ENCODE measurements at places on chromosomes 13 and 19.

DNA sequence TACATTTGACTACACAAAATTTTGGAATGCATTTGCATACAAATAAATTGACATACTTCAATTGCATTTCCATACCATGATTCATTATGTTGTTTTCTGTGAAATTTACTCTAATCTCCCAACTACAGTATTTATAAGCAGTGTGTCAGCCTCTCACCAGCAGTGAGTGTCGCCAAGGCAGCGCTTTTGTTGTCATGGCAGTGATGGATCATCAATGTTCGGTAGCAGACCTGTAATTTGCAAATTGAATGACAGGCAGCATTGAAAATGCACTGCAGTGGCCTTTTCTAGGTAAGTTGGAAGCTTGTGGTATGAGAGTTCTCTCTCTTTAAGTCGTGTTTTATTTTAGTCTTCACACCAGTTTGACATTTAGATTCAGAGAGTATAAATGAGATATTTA lies 534.1 kb downstream of the PCDH17 start:
- DNase-seq, result no peak

DNA sequence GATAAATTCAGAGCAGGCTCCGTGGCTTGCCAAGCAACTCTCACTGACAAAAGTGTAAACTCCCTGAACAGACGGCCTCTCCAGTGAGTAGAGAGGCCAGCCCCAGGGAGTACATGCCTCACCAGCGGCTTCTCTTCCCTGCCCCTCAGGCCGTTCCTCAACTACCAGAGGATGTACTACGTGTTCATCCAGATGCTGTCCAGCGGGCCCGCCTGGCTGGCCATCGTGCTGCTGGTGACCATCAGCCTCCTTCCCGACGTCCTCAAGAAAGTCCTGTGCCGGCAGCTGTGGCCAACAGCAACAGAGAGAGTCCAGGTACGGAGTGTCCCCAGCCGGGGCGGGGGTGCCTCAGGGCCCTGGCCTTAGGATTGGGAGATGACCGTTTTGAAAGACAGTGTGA lies 93.4 kb upstream of the MCF2L start:
- no peak for DNase-seq

- no peak for DNase-seq
These were observed 5.3 kb downstream of the EFNA2 start for GRCh38 chr19:1290703-1291651.

GRCh38 chr13:113897966-113898365 lies 34.1 kb upstream of the GAS6 start:
- no peak for DNase-seq

- DNase-seq, result no peak
These were observed 100.4 kb downstream of the STK24 start for GRCh38 chr13:98476538-98476966.

GRCh38 chr13:108728370-108728769 lies 99.0 kb downstream of the MYO16 start:
- no peak for DNase-seq

- DNase-seq, result no peak
These were observed 41.3 kb upstream of the IPO5 start for GRCh38 chr13:97912139-97912535.

DNA sequence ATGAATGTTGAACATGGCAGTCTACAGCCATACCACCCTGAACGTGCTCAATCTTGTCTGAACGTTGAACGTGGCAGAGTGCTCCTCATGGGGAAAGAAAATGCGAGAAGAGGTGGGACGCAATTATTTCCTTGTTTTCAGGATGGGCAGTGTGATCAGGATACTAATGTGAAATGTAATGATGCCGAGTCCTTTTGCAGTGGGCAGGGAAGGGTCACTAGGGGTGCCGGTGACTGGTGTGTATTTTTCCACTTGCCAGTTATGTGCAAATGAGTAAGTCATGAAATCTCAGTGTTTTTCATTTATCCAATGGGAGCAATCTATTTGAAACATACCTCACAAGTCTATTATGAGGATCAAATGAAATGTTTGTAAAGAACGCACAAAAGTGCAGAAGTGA lies 84.8 kb downstream of the LNX2 start:
- DNase-seq, result no peak

GRCh38 chr19:15199661-15200552 lies 888 bp downstream of the NOTCH3 start:
- DNase-seq, result no peak

GRCh38 chr19:11400798-11401197 lies 16.7 kb upstream of the EPOR start:
- no peak for DNase-seq

DNA sequence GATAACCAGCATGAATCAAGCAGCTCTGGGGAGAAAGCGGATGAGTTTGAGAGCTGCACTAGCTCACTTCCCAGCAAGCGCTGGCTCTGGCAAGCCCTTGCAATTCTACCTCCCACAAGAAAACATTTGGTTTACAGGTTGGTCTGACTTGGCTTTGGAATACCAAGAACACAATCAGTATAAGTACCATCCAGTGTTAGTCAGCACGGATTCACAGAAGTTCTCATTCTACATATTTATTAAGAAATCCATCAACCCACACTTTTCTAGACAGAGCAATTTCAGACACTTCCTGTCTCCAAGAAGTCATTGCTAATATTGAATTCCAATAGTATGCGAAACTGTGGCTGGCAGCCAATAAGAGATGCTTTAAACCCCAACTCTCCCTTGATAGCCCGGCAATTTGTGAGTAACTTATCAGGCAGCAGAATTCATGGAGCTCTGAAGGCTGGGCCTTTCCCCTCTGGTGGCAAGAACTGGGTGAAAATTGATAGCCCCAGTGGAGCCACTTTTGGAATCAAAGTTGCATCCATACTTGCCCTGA lies 59.4 kb upstream of the WASF3 start:
- no peak for DNase-seq

GRCh38 chr19:58382997-58383603 lies 2.3 kb upstream of the ZNF837 start:
- no peak for DNase-seq

DNA sequence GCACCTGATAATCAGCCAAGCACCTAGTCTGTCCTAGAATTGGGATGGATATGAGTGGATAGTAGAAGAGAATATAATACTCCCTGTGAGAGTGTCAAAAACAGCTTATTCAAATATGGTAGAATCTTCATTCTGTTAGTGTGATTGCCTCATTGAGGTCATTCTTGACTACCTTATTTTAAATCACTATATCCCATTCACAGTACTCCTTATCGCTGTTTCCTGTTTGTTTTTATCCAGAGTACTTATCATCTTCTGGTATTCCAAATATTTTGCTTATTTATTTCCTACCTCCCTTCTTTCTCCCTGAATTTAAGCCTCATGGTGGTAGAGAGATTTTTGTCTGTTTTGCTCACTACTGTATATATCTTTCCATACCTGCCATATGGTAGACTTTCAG lies 9.9 kb downstream of the NDFIP2 start:
- no peak for DNase-seq

- DNase-seq, result no peak
These were observed 66.1 kb upstream of the FRY start for GRCh38 chr13:31965361-31966066.

DNA sequence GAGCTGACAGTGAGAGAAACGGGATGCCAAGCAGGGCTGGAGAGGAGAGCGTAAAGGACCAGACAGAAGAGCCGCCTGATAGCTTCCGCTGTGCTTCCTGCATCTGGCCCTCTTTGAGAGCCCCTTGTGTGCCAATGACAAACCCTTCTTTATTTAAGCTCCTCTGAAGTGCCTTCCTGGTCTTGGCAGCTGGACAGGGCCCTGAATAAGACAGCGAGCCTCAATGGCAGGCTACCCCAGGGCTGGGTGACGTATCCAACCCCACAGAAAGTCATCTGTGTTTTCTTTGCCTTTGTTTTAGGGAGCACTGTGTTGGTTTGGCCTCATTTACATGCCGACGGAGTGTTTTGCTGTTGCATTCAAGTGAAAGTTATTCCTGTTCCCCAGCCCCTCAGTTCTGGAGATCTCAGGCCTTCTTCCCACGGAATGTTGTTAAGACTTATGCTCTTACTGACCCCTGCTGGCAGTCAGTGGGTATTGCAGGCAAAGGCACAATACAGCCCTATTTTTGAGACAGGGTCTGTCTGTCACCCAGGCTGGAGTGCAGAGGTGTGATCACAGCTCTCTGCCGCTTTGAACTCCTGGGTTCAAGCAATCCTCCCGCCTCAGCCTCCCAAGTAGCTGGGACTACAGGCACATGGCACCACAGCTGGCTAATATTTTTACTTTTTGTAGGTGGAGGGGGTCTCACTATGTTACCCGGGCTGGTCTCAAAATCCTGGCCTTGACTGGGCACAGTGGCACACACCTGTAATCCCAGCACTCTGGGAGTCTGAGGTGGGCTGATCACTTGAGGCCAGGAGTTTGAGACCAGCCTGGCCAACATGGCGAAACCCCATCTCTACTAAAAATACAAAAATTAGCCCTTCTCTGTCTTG lies 16.8 kb downstream of the CCL25 start:
- DNase-seq, result no peak

- DNase-seq, result no peak
These were observed 24.4 kb downstream of the ELF1 start for GRCh38 chr13:40994581-40995230.

- DNase-seq, result no peak
These were observed 207.2 kb upstream of the SPRY2 start for GRCh38 chr13:80547885-80548825.

GRCh38 chr19:21907516-21907915 lies 71.5 kb upstream of the ZNF43 start:
- no peak for DNase-seq

- no peak for DNase-seq
These were observed 1.1 kb upstream of the IFI30 start for GRCh38 chr19:18172331-18173053.

DNA sequence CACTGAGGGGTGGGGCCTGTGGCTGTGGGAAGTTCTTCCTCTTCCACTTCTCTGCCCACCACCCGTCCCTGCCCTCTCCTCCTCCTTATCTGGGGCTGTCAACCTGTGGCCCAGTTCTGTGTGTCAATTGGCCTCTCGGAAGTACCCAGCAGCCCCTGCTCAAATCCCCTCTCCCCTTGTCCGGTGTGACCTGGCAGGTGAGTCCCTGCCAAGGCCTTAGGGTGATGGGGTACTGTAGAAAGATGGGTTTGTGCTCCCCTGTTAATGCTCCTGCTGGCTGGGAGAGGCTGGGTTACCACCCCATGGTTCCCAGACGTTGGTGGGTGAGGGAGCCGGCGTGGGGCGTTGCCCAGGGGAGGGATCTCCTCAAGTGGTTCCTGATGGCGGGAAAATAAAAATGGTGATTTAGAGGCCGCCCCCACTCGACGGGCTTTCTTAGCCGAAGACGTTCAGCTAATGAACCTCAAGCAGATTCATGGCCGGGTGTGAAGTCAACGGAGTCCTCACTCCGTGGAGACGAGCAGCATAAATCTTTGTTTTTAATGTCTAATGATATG lies 141.2 kb downstream of the URI1 start:
- no peak for DNase-seq

DNA sequence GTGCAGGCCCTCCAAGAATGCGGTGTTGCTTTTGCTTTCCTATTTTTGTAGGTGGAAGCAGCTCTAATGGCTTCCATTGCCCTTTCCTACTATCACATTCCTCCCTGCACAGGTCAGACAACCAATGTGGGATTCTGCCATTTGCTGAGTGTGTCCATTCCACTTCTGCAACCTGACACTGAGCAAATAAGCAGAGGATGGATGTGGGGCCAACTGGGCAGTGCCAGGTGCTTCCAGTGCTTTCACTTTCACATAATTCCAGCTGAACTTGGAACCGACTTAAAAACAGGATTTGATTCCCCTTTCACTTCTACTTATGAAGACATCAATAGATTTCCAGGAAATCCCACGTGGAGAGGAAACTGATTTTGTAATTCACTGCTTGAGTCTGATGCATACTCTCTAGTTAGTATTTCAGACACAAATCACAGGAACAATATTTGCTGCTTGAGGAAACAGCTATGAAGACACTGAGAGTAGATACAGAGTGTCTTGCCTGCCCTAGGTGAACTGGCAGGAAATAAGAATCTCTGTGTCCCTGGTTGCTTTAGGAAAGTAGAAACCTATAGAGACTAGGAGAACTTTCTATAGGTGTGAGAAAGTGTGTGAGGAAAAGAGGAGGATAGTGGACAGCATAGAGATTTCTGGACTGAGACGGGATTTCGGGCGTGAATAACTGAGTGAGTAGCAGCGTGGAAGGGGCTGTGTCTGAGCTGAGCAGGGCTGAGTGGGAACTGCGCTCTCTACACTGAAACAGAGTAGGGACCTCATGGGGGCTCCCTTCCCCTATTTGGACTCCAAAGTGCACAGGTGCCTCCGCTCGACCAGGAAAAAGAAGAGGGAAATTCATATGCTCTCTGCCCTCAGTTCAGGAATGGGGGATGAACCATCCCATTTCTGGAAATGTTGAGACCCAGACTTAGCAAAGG lies 22.5 kb downstream of the LGALS16 start:
- DNase-seq, result peak; percentile 92

DNA sequence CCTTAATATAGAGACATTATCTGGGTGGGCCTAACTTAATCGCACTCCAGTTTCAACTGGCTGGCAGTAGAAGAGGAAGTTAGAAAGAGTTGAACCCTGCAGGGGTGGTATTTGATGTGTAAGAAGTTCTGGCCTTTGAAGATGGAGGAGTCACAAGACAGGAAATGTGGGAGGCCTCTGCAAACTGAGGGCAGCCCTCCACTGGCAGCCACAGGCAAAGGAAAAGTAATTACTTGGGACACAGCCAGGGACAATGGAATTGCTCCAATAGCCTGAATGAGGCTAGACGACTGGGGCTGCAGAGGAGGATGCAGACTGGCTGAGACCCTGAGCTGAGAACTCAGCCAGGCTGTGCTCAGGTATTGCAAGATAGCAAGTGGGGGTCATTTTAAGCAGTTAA lies 703.3 kb upstream of the ARGLU1 start:
- DNase-seq, result peak; percentile 52

GRCh38 chr13:40457929-40458719 lies 208.3 kb downstream of the FOXO1 start:
- DNase-seq, result no peak

DNA sequence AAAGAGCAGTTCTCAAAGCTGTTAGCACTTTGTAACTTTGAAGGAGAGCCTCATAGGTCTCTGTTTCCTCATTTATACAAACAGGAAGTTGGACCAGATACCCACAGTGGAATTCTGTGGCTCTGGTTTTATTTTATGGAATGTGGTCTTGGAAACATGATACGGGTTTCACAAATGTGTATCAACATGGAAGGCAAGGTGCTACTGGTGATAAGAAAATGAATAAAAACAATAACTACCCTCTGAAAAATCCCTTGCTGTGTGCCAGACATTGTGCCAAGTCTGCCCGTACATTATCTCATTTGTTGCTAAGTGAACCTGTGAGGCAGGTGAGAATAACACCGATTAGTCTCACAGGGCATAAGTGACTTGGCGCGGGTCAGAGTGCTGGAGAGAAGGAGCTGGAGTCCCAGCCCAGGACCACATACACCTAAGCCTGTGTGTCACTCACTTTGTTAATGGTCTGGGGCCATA lies 45.0 kb upstream of the RNF113B start:
- DNase-seq, result no peak

DNA sequence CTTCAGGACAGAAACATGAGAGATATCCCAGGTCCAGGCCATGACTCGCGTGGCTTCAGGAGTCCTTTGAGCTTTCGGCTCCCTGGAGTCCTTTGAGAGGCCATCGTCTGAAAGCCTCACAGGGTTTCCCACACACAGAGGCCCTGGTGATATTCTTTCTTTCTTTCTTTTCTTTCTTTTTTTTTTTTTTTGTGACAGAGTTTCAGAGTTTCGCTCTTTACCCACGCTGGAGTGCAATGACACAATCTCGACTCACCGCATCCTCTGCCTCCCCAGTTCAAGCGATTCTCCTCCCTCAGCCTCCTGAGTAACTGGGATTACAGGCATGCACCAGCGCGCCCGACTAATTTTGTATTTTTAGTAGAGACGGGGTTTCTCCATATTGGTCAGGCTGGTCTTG lies 5.5 kb downstream of the SIN3B start:
- no peak for DNase-seq
